ENCODE measurements at places on chromosomes 6 and 20.

- DNase-seq: no peak
These were observed 41.1 kb downstream of the EZR start for GRCh38 chr6:158778005-158778527.

GRCh38 chr20:11143481-11143880 lies 469.7 kb upstream of the JAG1 start:
- no peak for DNase-seq

- DNase-seq: peak; percentile 98
These were observed 98.5 kb downstream of the LY86 start for GRCh38 chr6:6686748-6687601.

DNA sequence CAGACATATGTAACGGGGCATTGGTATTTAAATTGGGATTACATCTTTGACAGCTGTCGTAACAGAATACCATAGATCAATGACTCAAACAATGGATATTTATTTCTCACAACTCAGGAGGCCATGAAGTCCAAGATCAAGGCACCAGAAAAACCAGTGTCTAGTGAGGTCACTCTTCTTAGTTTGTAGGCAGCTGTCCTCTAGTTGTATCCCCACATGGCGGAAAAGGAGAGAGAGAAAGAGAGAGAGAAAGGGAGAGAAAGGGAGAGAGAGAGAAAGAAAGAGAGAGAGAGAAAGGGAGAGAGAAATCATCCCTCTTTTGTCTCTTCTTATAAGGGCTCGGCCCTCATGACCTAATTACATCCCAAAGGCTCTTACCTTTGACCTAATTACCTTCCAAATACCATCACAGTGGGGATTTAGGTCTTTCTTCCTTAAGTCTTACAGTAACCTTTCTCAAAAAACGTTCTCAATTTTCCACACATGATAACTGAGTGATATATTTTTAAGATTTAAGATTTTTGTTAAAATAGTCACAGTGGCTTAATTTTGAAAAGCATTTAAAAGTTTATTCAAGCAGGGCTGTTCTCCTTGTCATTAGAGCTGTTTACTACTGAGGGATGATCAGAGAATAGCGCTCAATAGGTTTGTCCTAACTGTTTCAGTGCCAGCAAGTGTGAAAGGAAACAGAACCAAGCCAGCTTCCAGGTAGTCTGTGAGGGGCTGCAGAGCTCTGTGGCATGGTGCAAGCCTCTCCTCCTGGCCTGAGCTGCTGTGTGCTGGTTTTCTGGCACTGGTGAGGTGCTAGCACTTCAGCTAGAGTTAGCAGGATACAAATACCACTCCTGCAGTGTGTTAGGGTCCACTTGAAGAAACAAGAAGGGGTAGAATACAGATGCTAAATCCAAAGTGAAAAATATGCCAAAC lies 79.0 kb downstream of the IMPG1 start:
- DNase-seq: no peak

GRCh38 chr6:30100585-30101443 lies 12.1 kb downstream of the TRIM31 start:
- DNase-seq: no peak

- DNase-seq: no peak
These were observed 127.5 kb downstream of the BTBD9 start for GRCh38 chr6:38512211-38512610.

DNA sequence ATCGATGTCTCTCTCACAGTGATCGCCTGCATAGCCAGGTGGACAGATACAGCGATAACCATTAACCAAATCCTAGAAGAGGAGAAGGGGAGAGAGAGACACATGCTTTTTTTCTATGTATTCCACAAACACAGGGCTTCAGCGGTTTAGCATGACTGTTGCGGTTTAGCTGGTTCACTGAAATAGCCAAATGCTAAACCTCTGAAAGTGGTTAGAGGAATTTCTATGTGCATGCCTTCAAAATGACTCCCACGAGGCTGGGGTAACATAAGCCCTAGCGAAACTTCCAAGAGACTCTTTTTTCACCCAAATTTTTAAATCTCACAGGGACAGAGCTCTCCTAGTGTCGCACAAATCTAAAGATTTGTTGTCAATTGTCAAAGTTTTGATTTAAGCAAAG lies 25.1 kb downstream of the JAG1 start:
- DNase-seq: no peak

- no peak for DNase-seq
These were observed 37.1 kb downstream of the SLC17A1 start for GRCh38 chr6:25794784-25795183.

DNA sequence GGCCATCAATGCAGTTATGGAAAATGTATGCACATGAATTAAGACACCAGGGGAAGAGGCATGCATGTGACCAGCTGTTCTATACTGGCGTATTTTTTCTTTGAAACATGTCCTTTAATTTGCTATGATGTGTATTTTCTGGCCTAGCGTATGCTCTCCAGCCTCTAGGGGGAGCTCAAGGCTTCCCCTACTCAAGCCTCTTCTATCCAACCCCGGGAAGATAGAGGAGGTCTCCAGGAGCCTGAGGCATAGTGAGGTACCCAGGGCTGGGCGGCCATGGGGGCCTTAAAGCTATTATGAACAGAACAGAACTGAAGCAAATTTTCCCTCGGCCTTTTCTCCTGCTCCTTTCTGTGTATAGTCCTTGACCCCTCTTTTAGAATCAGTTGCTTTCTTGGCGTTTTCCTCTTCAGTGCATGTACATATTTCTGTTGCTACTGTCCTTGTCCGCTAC lies 528.9 kb downstream of the MAFB start:
- peak; percentile 59 for DNase-seq

DNA sequence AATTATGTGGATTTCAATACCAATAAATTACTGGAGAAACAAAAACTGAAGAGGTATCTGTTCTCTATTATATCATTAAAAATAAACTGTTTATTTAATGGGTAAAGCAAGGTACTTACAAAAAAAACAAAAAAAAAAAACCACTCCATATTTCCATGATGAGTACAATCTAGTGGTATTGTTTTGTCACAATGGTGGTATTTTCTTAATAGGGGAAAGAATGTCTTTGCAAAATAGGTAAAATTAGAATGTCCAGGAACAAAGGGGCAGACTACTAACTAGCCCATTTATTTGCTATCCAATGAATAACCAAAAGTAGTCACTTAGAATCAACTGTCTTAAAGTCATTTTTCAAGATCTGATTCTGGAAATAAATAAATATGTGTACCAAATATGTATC lies 92.0 kb downstream of the ARHGAP18 start:
- DNase-seq: no peak

GRCh38 chr6:103784117-103784516 lies 1075.6 kb downstream of the HACE1 start:
- DNase-seq: no peak

GRCh38 chr20:40283689-40284088 lies 405.3 kb downstream of the MAFB start:
- DNase-seq: no peak

DNA sequence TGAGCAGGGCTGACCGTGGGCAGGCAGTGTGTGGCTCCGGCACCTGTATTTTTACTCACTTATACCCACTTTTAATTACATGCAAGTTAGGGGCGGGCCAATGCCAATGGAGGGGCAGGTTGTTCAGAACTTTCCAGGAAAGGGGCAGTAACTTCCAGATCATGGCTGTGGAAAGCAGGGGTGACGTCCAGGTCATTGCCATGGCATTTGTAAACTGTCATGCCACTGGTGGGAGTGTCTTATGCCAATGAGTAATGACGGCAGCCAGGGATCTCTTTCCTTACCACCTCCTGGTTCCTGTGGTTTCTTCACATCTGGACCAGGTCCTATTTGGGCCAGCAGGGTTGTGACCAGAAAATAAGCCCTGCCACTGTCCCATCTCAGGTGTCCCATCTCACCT lies 258.7 kb downstream of the THBS2 start:
- DNase-seq: no peak

GRCh38 chr6:159838020-159838744 lies 38.1 kb downstream of the PNLDC1 start:
- DNase-seq: no peak

DNA sequence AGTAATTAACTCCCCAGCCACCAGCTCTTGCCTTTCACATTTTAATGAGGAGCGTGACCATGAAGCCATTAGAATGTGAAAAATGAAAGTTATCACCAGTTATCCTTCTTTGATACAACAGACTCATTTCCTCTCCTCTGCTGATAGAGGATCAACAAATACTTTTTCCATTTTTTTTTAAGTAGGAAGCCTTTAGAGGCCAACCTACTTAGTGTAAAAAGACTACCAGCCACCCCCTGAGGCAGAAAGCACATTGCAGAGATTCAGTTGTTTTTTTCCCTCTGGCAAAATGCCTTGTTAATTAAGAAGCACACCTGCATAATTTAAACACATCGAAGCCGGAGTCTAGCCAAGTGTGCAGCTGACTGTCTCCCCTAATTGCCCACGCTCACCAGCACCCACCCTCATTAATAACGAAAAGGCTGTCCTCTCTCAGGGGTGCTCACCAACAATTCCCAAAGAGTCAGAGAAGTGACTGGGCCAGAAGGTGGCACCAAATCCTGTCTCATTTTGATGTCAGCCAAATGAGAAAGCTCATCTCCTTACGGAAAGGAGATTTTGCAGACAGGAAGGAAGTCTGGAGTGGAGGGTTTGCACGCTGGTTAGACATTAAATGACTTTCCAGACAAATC lies 60.9 kb upstream of the MC3R start:
- peak; percentile 85 for DNase-seq
